ENCODE measurements at places on chromosomes 3 and 15.

- no peak for DNase-seq
Measured at GRCh38 chr3:169272532-169272931, 391.0 kb downstream of the MECOM start.

DNA sequence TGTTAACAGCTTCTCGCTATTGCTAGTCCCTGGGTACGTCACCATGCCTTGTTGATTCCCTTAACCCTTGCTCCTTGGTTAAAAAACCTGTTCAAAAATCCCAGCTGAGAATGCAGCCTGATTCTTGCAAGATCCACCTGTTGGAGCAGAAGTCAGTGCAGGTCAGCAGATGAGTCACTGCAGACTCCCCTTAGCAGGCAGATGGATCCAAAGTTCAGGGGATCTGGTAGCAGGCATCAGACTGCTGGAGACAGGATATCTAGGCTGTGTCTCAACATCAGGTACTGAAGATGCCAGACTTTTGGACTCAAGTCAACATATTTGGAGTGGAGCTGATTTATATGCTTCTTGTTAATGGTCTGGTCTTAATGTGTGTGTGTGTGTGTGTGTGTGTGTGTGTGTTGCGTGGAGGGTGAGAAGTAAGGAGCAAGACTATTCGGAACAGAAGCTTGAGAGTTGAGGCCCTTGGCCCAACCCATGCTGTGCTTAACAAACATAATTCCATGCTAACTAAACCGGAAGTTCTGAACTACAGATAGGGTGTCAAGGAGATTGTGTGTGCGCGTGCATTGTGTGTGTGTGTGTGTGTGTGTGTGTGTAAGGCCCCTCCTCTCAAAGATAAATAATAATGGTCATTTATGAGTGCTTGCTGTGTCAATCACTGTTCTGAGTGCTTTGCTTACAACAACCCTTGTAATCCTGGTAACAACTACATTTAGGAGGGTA is 1.0 kb upstream of the C3orf52 start:
- no peak for DNase-seq

- no peak for DNase-seq
Measured at GRCh38 chr3:78644847-78645246, 1123.0 kb downstream of the ROBO1 start.

DNA sequence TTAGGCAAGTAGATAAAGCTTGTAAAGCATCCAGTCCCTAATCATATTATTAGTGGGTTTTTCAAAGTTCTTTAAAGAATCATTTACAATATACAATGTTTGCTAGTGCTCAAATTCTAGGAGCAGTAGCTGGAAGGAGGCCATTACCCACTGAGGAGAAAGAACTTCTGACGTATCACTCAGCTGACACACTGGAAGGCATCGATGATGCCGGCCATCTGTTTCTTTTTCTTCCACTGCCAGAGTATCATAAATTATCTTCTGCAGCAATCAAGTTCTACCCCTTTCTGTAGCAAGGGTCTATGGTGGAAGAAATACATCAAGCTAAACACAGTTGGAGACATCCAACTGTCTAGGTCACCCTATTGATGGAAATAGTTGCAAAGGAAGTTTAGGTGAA is 243.2 kb upstream of the LRRN1 start:
- no peak for DNase-seq

- no peak for DNase-seq
Measured at GRCh38 chr3:178203650-178204049, 332.6 kb upstream of the KCNMB2 start.
